ENCODE measurements at places on chromosomes 12 and 14. TPM values are rescaled to one million over a fixed set of nuclear protein-coding genes. Genes with fewer than 3 reads are reported as not detected.

Gene C12orf54
- total RNA-seq, result not detected

DNA sequence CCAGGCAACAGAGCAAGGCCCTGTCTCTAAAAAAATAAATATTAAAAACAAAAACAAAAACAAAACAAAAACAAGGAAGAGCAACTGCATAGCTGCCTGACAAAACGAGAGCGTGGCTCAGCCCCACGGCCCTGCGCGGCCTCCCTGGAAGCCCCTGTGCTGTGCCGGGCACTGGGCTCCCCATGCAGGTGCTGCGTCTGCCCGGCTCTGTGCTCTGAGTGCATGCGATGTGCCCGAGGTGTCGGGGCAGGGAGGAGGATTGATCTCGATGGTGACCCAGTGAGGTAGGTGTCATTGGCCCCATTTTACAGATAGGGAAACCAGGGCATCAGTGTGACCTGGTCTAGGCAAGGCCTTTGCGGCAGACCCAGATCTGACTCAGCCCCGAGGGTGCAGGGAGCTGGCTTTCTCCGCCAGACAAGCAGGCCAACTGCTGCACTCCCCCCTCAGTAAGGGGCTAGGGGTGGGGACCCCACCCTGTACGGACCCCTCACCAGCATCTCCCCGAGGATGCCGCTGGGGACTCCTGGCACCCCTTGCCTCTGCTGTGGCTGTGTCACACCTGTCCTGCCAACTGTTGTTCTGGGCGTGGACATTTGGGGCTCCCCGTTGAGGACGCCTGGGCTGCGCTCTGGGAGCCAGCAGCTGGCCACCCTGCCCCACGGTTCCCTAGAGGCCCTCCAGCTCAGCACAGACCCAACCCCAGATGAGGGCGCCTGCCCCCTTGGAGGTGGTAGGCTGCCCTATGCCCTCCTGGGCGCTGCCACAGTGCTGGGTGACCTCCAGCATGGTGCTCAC, 15.3 kb downstream of the GPR132 start:
- DNase-seq, result no peak

DNA sequence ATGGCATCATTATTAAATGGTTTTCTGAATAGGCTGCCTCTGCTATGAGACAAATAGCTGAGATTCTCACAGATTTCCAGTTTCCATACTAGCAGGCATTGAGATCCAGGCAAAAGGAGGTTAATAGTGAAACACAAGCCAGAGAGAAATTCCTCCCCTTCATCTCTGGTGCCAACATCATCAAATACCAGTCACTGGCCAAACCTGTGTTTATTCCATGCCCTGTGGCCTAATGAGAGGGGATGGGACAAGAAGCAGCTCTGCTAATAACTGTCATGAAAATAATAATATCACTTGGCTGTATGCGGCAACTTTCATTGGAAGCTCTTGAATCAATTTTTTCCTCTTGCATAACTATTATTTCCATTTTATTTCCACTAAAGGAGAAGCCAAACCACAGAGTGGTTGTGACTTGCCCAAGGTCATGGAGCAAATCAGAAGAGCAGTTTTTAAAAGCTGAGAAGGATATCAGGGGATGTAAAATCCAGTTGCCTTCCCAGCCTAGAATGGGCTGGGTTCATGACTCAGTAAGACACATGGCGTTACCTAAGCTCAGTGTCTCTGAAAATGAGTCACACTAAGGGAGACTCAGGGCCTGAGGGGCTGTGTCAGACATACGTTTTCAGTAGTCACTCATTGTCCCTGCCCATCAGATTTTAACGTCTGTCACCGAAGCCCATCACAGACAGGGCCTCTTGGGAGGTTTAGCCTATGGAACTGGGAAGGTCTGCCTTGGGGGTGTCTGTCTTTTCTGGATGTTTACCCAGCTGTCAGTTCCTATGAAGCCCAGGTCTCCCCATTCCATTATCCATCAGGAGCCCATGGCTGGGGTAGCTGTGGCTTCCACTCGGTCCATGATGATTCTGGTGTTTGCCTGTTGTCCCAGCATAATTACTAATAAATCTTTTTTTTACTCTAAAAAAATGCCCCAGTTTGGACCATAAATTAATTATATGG, 208.8 kb upstream of the EEA1 start:
- DNase-seq, result peak; percentile 90

DNA sequence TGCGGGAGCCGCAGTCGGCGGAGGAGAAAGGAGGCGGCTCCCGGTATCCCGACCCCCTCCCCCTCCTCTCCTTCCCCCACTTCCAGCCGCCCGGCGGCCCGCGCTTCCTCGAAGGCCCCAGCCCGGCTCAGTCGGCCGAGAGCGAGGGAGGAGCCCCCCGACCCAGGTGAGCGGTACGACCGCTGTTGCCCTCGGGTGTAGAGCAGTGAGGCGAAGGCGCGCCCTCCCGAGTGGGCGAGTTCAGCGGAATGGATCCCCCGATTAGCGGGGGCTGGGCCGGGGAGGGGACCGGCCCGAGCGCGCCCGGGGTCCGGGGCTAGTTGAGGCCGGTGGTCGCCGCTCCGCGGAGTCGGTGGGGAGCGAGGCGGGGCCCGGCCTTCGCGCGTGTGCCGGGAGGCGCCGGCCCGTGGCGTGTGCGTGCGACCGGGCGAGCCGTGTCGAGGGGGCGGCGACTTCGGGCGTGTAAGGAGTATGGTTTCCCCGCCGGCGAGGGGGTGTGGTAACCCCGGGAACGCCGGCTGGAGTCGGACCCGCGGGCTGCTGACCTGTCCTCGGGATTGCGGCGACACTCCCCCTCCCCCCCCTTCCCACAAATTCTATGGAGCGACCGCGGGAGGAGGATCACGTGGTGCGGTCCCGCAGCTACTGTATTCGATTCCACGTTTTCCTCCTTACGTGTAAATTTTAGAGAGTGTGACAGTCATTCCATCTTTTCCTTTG, 501 bp downstream of the RIMKLB start:
- peak; percentile 27 for DNase-seq

Gene AGAP2
- under 0.01 TPM for total RNA-seq

DNA sequence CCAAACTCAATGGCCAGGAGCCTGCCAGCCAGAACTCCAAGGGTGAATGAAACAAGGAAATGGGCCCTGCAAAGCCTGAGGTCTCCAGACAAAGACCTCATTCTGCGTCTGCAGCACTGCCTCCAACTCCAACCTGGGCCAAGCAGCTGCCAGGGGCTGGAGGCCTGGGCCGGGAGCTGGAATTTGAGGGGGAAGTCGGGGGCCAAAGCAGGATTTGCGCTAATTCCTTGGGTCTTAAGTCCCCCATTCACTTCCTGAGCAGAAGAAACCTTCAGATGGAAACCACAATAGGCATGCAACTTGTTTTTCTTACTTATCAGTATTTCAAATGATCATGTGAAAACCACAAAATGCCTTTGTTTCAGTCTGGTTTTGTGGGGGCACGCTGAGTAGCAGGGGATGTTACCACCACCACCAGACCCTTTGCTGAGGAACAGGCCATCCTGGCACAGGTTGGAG, 23.0 kb upstream of the TC2N start:
- peak; percentile 80 for DNase-seq

GRCh38 chr12:57657744-57658143, 24.7 kb upstream of the B4GALNT1 start:
- peak; percentile 5 for DNase-seq

- DNase-seq, result no peak
Measured at GRCh38 chr12:29116414-29116813, 32.7 kb upstream of the FAR2 start.

Gene MANSC4
- 0.17 TPM for total RNA-seq

- no peak for DNase-seq
Measured at GRCh38 chr12:58954002-58954401, 33.7 kb upstream of the LRIG3 start.

GRCh38 chr12:125220404-125221273, 155.4 kb downstream of the AACS start:
- no peak for DNase-seq

- no peak for DNase-seq
Measured at GRCh38 chr12:79717006-79717405, 26.2 kb upstream of the PAWR start.

GRCh38 chr12:93994721-93995120, 153.7 kb upstream of the PLXNC1 start:
- DNase-seq, result no peak

Gene CCDC88C
- total RNA-seq, result 0.17 TPM

Gene SMCO2
- total RNA-seq, result 0.26 TPM

DNA sequence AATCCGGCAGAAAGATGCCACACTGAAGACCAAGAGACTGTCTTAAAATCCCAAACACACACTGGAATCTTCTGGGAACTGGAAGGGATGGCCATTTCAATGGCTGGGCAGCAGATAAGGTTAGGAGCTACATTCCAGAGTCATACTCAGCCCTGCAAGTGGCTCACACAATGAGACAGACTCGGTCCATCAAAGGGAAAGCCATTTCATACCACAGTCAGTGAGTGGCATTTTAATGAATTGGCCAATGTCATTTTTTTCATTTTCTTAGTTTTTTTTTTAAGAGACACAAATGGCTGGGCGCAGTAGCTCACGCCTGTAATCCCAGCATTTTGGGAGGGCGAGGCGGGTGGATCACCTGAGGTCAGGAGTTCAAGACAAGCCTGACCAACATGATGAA, 17.9 kb downstream of the CIT start:
- no peak for DNase-seq

Gene IL22
- total RNA-seq, result not detected

Gene SRGAP1
- total RNA-seq, result 17.5 TPM

Gene TSHR
- not detected for total RNA-seq

DNA sequence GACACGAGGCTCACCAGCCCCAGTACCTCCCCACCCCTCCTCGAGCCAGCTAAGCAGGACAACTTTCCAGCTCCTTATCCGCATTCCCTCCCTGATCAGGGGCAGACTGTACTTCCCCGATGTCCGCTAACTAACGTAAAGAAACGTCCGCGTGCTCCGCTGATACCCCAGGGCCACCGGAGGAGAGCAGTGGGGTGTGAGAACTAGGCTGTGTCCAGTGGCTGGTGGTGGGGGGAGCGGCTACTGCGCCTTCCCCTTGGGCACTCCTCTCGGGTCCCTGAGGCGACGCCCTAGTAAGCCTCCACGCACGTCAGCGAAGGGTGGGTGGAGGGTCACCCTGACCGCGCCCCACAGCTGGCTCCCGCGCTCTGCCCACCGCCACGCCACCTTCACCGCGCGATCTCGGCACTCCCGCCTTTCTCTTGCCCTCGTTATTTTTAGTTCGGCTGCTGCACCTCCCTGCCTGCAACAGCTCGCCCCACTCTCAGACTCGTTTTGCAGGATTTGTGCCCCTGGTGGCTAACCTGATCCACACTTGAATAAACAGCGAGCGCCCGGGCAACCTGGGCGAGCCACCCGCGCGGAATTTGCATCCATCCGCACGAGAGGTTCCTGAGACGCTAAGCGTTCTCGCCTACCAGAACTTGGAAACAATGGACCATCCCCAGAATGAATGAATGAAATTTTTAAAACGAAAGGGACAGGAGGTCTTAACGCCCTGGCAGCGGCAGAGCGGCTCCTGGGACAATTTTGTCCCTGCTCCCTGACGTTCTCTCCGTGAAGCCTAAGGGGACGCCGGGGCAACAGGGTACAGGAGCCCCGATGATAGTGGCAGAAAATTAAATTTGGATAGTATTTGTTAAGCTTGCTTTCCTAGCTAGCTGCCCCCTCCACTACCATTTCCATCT, 6.9 kb upstream of the BMP4 start:
- DNase-seq, result peak; percentile 40

DNA sequence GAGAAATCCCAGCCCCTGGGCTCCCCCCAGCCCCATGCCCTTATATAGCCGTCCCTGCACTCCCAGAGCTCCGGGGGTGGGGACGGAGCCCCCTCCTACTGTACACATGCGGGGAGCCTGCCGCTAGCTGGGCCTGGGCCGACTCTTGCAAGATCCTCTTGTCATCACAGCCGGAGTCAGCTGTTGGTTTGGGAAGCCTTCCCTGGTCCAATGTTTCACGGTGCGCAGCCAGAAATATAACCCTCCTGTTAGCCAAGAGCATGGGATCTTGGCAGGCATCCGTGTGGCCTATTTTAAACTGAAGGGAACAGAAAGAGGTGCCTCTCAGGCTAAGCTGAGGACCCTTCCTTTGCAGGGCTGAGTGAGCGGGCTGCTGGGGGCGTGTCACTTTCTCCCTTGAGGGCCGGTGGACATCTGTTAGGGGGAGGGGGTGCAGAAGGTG, 175.3 kb downstream of the TSPAN9 start:
- DNase-seq, result peak; percentile 18

DNA sequence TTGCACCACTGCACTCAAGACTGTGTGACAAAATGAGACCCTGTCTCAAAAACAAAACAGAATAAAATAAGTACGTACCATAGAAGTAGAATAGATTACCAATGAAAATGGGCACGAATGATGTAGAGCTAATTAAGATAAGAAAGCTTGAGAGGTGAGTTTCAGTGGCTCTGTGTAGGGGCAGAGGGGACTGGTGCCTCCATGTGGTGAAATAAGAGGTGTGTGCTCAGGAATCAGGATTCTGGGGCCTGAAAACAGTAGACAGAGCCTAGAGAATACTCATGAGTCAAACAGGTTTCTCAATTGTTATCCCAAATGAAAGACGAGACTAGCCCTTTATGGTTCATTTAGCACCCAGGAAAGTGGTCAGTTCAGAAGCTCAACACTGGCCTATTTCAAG, 1145.1 kb downstream of the FLRT2 start:
- no peak for DNase-seq

GRCh38 chr14:52352061-52352491, 38.0 kb downstream of the PTGER2 start:
- no peak for DNase-seq

Gene CDKL1
- total RNA-seq, result 14.1 TPM

Gene L2HGDH
- total RNA-seq, result 3.8 TPM

Gene NOXRED1
- total RNA-seq, result 0.26 TPM

- no peak for DNase-seq
Measured at GRCh38 chr12:54225666-54226065, 36.9 kb upstream of the SMUG1 start.

GRCh38 chr12:3772380-3772779, 19.5 kb upstream of the CRACR2A start:
- DNase-seq, result no peak

Gene DDX47
- total RNA-seq, result 41.9 TPM

DNA sequence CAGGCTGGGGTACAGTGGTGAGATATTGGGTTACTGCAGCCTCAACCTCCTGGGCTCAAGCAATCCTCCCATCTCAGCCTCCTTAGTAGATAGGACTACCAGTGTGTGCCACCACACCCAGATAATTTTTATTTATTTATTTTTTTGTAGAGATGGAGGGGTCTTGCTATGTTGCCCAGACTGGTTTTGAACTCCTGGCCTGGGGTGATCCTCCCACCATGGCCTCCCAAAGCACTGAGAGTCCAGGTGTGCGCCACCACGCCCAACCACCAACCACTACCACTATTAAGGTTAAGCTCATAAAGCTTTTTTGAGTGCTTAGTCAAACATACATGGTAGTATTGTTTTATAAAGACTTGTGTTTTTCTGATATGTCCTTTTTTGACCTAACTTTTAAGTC, 3.9 kb downstream of the RIOX1 start:
- no peak for DNase-seq

- no peak for DNase-seq
Measured at GRCh38 chr14:75306927-75307699, 28.5 kb downstream of the FOS start.

Gene NOVA1
- 5.1 TPM for total RNA-seq

DNA sequence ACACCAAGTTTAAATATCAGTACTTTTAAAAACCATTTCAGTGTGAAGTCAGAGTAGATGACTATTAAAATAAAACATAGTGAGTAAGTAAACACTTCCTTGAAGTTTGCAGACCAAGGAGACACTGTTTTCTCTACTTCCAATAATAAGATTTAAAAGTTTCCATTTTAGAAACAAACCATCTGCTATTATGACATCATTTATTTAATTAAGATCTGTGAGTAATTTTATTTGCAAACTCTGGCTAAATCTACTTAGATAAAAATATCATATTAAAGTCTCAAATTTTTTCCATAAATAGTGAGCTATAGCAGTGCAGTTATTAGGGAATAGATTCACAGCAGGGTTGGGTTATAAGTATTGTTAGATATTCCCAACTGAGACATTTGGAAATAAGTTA, 1267.0 kb upstream of the FLRT2 start:
- DNase-seq, result peak; percentile 4
